Adrenal gland (tissue), 19 donors: ENCODE measurements at places on chromosomes 13 and 19.

DNA sequence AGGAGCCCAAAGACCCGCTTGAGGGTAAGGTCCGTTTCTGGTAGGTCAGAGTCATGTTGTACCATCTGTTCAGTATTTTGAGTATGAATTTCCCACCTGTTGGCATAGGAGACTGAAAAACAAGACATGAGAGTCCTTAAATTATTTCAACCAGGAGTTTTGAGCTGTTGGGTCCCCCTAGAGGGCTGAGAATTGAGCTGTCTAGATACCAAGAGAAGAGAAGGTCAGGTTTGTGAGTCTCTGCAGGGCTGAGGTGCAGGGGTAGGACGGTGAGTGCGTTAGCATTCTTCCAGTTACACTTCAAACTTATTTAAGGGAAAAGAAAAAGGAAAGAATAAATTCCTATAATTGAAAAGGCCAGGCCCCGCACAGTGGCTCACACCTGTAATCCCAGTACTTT, 5.0 kb downstream of the CBLC start:
- no peak for DNase-seq

DNA sequence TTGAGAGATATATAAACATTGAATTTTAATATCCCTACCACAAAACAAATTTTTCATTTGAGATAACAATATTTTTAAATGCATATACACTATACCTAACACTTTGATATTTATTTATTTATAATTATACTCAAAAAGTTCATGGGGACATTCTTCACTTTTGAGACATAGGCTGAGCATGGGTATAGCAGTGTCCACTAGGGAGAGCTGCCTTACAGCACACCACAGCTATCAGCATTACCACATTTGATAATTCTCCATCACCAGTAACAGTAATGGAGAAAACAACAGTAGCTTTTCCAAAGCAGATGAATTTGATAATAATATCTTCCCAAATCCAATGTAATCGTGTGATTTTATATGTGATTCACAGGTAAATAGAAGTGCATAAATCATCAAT, 626.1 kb downstream of the DACH1 start:
- DNase-seq, result no peak

DNA sequence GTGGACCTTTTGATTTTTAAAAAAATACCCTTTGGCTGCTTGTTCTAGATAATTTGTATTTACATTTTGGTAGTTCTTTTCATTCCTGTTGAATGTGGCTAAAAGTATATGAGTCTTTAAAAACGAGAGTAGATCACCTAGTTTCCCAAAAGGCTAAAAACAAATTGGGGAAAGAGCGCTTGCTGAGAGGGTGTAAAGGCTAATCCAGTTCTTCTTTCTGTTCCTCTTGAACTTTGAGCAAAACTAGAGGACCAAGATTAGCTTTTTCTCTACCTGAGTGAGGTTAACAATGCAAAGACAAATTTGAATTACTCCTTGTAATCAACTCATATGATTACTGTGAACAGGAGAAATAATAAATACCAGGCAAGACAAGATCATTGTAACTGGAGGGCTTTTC, 2513.2 kb downstream of the PCDH9 start:
- DNase-seq, result no peak

- DNase-seq, result no peak
These were observed 47.8 kb downstream of the UBL3 start for GRCh38 chr13:29802621-29803020.

DNA sequence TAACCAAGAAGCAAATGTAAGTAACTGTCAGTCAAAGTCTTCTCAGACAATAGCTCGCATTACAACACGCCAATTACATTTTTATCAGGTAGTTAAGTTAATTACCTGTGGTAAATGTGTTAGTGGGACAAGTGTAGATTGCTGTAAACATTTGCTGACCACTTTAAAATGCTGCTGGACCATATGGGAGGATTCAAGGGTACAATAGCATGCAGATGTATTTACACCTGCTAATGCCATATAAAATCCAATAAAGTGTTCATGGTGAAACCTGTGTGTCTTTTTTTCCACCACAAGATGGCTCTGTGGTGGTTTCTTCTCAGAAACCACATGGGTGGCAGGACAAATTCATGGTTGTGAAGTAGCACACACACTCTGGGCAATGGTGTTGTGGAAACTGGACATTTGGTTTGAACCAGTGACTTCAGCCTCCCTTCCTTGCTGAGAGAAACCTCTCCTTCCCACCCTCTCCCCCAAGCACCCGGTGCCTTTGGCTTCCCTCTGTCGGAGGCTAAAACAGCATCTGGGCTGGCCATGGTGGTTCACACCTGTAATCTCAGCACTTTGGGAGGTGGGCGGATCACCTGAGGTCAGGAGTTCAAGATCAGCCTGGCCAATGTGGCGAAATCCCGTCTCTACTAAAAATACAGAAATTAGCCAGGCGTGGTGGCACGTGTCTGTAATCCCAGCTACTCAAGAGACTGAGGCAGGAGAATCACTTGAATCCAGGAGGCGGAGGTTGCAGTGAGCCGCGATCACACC, 18.1 kb upstream of the GTF3A start:
- DNase-seq, result peak; percentile 23
